HS-5 (cell line): ENCODE measurements at places on chromosomes 6 and 20.

GRCh38 chr6:143205991-143206390, 145.3 kb downstream of the AIG1 start:
- DNase-seq = no peak

- no peak for DNase-seq
Measured at GRCh38 chr6:133741375-133741861, 147.5 kb upstream of the TCF21 start.

GRCh38 chr20:9440892-9441291, 73.5 kb upstream of the LAMP5 start:
- no peak for DNase-seq

DNA sequence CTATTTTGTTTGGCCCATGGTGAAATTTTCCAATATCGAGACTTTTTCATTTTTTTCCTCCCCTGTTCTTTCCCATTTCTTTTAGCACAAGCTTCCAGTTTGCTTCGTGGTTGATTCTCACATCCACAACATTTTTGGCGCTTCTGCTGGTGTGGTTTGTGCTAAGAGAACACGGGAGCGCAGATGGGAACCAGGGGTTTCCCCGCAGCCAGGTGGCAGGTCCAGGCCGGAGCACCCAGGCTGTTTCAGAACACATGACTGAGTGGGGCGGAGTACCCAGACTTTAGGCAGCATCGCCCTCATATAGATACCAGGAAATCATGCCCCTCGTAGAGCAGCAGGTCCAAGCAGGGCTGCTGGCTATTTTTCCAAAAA, 58.0 kb downstream of the SYTL3 start:
- DNase-seq = no peak

- no peak for DNase-seq
Measured at GRCh38 chr6:90502866-90503407, 83.9 kb downstream of the MAP3K7 start.
